ENCODE measurements at places on chromosomes 16 and 17.
A peak's percentile ranks its signal among the peaks of the same experiment; 100 is the strongest.

- no peak for DNase-seq
These were observed 271.7 kb upstream of the TBX2 start for GRCh38 chr17:61127960-61128359.

DNA sequence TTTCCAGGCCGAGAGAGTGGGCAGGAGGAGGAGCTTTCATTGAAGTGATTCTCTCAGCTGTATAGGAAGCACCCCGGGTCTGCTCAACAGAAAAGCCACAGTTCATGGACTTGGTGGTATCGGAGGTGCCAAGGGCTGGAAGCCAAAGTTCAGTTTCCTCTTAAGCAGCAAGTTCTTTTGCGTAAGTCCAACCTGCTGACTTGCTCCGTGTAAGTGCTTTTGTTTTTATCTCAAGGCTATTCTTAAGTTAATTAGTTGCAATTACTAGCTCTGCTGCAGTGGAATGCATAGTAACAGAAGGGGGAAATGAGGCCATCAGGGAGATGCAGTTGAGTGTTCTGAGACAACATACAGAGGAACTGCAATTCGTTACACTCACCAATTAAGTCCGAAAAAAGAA, 44.6 kb downstream of the SMIM36 start:
- no peak for DNase-seq

- DNase-seq, result peak; percentile 82
These were observed 88.8 kb upstream of the TNRC6C start for GRCh38 chr17:77869665-77870132.

DNA sequence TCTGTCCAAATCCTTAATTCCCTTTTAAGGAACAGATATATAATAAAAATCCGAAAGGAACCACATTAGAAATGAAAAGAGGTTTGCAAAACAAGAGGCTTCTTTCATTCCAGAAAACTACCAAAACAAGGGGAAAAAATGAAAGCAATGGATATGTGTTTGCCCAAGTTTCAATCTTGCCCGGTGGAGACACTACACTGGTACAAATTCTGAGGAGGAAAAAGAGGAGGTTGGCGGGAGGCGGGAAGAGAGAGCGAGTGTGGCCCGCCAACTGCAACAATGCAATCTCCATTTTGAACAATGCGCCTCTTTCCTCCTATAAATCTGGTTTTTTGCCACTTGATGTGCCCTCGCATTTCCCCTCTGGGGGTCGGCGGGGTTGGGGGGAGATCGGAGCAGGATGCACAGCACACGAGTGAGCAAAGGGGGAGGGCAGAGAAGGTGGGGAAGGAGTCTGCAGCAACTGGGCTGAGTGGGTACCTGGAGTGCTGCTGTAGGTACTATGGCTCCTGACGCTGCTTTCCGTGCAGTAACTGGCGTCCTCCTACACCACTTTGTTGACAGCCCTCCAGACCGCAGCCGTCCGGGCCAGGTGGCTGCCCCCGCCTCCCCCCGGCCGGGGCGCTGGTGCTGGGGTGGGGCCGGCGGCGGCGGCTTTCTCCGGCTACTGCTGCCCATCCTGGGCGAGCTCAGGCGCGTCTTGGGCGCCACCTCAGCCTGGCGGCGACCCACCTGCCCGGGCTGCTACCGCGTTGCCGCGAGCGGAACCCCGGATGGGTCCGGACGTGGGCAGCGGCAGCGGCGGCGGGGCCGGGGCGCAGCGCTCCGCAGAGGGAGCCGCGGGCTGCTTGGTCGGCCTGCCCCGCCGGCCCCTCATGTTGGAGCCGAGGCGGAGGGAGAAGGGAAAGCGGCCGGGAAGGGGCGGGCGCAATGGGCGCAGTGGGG, 93.8 kb upstream of the PLEKHM1 start:
- peak; percentile 40 for DNase-seq

- no peak for DNase-seq
These were observed 17.8 kb upstream of the TMEM219 start for GRCh38 chr16:29943846-29944799.

DNA sequence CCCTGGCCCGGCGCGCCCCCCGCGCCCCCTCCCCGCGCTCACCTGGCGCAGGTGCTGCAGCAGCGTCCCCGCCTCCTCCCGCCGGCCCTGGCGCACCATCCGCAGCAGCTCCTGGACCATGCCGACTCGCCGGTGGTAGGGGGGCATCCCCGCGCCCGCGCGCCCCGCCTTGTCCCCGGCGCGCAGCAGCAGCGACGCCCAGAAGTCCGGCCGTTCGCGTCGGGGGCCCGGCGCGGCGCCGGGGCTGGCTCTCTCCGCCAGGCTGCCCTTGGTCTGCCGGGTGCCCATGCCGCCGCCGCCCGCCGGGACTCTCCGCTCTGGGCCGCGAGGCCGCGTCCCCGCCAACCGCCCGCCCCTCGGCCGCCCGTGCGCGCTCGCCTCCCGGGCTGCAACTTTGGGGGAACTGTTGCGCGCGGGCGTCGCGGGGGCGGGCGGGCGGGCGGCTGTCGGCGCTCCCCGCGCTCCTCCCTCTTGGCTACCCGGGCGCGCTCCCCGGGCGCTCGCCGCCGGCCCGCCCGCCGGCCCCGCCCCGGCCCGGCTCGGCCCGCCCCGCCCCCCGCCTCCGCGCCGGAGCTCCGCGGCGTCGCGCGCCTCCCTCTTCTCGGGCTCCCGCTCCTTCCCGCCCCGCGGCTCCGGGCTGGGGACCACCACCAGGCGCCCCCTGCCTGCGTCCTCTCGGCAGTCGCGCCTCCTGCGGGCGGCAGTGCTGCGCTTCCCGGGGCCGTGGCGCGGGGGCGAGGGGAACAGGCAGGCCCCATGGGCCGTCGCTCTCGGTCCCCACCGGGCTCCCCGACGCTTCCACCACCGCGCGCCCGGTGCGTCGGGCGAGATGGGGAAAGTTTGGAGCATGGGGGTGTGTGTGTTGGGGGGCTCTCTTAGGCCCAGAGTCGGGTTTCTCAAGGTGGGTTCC, at the start of gene LRRC75A:
Gene LRRC75A, minus strand, starts transcription at position 491 of the 910 bp plus-strand sequence. Its CDS starts 203 bp downstream, at position 288.
- DNase-seq, result peak; percentile 41

- DNase-seq, result peak; percentile 80
These were observed 1.5 kb upstream of the FBXL19 start for GRCh38 chr16:30921748-30922419.

DNA sequence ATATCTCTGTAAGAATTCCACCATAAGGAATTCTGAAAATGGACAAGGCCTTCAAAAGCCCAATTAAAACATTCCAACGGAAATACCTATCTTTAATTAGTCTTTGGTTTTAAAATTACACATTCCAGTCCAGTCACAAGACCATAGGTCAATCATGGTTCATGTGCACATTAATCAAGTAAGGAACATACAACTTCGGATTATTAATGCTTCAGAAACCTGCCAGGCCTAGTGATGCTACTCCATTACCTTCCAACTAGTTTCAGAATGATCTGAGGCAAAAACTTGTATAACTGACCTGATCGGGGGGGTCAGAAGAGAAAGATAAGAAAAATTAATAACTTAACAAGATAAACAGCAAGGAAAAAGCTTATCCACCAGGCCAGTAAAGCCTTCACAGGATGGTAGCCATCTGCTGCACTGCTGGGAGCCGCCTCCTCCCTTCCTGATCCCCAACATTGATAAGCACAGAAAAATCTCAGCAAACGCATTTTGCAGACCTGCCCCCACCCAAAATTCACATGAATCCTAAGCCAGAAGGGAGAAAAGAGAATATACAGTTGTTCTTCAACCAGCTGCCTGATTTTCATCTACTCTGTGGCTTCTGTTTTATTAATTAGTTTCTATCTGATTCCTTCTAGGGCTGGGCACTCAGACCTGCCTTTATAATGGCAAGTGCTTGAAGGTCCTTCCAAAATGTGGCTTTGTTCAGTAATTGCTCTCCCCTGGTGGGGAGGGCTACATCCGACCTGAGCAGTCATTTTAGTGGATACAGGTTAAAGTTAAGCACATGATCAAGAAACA, 6.0 kb downstream of the SDR42E1 start:
- no peak for DNase-seq

DNA sequence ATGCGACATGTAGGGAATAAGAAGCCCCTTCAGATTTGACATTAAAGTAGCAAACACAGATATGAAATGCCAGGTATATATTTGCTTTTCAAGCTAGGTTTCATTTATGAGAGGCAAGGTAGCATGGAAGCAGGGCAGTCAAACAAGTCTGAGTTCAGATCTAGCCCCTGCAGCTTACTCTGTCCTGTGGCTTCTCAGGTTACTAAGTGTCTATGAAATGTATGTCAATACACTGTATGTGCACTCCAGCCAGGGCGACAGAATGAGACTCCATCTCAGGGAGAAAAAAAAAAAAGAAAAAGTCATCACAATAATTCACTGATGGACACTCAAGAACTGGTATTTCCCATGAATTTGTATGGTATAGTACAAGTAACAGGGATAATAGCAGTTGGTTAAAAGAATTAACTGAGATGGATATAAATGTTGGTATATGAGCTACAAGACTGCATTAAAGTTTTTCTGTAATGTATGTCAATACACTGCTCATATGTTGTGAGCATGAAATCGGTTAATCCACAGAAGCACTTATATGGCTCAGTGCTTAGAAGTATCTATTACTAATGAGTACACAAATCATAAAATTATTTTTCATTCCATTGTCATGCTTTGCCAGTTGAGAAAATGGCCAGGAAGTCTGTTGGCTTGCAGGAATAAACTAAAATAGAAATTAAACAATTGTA, 2.9 kb upstream of the WSB1 start:
- DNase-seq, result no peak

- DNase-seq, result no peak
These were observed 13.9 kb upstream of the ABCA8 start for GRCh38 chr17:68969101-68969500.

DNA sequence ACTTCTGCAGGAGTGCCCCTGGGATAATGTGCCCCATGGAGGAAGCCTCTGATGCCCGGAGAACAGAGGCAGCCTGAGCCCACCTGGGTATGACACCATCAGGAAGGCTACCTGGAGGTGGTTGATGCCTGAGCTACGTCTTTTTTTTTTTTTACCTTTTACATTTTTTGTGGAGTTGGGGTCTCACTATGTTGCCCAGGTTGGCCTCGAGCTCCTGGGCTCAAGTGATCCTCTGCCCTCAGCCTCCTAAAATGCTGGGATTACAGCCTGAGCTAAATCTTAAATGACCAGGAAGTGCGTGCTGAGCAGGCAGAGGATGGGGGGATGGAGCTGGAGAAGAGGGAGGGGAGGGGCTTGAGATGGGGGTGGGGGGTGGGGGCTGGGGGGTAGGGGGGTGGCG, 32.7 kb downstream of the ABCC6 start:
- no peak for DNase-seq

- peak; percentile 24 for DNase-seq
These were observed 110.5 kb upstream of the CORO6 start for GRCh38 chr17:29733166-29733565.

- DNase-seq, result no peak
These were observed 9.2 kb downstream of the HS3ST3B1 start for GRCh38 chr17:14310101-14310500.

Measured in inflammatory macrophage treated with lipopolysaccharide for 4 hours (primary cell).